DMS 273 treated with DMSO at 0.1 percent for 48 hours (cell line): ENCODE measurements at places on chromosomes 2 and 18.
A peak's percentile ranks its signal among the peaks of the same experiment; 100 is the strongest.

GRCh38 chr2:218736531-218736930 lies 25.9 kb downstream of the TTLL4 start:
- DNase-seq, result no peak

GRCh38 chr2:240723851-240724250 lies 32.2 kb downstream of the AQP12A start:
- no peak for DNase-seq

GRCh38 chr2:172742931-172743540 lies 7.4 kb downstream of the RAPGEF4 start:
- no peak for DNase-seq

- DNase-seq, result no peak
Observed at GRCh38 chr2:25215948-25216679, 47.7 kb upstream of the POMC start.

DNA sequence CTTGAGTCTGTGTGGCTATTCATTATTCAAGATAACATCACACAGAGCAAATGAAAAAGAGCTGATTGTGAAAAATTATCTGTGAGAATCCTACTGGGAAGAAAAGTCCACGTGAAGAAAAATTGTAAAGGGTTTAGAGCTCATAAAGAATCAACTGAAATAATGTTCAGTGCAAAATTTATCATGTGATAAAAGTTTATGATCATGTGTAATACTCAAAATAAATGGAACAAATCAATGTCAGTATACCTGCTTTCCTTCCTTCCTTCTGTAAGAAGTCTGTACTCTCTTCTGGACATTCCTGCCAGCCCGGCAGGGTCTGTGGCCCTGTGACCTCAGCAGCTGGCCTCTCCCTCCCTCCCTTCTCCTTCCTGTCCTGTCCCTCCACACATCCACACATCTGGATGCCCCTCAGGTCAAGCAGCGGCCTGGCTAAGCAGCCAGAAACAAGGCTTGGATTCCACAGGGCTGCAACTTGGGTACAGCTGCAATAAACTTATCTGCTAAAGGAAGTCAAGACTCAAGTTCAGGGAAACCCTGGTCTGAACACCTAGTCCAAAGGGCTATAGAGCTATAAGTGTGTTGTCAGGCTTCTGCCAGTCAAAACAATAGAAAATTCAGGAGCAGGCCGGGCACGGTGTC lies 172.1 kb downstream of the MREG start:
- no peak for DNase-seq

- DNase-seq, result peak; percentile 2
Observed at GRCh38 chr2:84631047-84631446, 114.7 kb downstream of the DNAH6 start.

- no peak for DNase-seq
Observed at GRCh38 chr2:69582582-69583176, 60.9 kb downstream of the AAK1 start.

DNA sequence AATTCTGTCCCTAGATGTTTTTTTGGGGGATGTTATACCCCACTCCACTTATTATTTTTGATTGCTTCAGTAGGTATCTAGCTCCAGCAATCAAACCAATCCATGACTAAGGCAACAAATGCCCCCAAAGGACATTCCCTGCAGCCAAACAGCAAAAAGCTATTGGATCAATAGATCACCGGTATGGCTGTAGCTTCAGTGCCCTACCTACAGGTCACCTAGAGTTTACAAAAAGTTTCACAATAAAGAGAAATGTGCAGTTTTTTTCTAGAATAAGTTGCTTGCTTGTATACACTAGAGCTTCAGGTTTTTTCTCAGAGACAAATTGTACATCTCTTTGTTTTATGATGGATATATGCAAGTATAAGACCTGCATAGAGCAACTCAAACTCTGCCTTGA lies 27.7 kb downstream of the PDE11A start:
- DNase-seq, result no peak

- DNase-seq, result no peak
Observed at GRCh38 chr18:35953688-35954087, 18.8 kb upstream of the RMP24 start.

GRCh38 chr18:65175681-65176080 lies 575.1 kb upstream of the CDH7 start:
- DNase-seq, result no peak

- DNase-seq, result no peak
Observed at GRCh38 chr2:197435598-197436420, 981 bp upstream of the SF3B1 start.

DNA sequence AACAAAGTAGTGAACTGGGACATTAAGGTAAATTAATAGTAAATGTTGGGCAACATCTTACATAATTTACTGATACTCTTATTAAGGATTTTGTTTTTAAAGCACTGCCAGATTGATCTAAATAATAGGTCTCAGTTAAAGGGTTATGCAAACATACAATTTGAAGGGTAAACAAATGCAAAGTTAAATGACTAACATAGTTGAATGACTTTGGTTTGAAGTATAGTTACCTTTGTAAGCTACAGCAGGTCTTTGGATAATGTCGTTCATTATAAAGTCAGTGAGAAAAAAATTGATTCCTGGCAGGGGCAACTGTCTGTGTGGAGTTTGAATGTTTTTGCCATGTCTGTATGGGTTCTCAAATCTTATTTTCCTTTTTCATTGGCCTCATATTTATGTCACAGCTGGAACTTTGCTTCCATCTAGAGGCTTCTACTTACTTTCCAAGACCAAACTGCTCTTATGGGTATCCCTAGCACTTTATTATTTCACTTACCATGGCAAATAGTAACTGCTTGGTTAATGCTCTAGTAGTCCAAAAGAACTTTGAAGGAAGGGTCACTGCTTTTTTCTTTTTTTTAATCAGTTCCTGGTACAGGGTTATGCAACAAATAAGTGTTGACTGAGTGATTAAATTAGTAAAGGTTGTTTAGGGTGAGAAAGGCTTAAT lies 107.8 kb downstream of the NBEAL1 start:
- no peak for DNase-seq

GRCh38 chr2:167939514-167940345 lies 307.7 kb downstream of the STK39 start:
- no peak for DNase-seq

- no peak for DNase-seq
Observed at GRCh38 chr2:109060496-109060895, 68.5 kb upstream of the SH3RF3 start.

DNA sequence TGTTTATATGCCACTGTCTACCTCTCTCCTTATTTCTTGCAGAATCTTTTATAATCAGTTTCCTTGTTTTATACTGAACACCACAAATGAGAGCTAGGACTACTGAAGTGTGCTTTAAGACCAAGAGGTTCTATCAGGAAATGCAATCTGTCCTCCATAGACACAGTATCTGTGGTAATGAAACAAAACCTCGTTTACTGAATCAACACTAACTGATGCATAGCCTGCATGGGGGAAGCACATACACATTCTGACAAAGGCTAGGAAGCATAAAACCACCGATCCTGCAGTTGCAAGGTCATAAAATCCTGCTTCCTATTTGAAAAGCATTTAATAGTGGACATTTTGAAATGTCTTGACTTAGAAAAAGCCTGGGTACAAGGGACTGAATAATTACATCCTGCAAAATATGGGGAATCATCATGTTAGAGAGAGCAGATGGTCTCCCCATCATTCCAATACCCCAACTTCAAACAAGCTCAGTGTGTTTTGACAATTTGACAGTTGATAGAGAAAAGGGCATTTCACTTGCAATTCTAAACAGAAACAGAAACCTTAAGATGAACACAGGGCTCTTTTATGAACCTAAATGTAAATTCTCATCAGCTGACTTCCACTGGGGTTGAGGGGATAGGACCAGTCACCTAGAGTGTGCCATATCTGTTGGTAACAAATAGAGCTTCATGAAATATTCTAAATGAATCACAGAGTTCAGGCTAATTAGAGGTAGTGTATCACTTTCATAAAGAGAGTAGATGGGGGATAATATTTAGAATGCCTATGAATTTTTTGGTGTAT lies 1845.6 kb upstream of the PIK3C3 start:
- no peak for DNase-seq

- DNase-seq, result no peak
Observed at GRCh38 chr2:207766041-207766551, 3.6 kb downstream of the FZD5 start.

- no peak for DNase-seq
Observed at GRCh38 chr18:31512203-31512764, 14.3 kb downstream of the DSG2 start.

DNA sequence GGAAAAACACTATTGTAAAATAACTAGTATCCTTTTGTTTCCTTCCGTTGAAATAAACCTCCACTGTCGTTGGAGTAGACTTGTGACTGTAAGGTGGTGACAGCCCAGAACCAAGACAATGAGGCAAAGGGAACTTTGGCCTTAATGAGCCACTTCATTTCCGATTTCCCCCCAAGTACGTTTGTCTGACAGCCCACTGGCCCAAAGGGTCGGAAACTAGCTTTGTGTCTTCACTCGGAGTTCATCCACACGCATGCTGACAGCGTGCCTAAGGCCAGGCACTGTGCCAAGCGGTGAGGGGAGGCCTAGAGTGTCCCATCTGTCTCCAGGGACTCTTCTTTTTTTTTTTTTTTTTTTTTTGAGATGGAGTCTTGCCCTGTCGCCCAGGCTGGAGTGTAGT lies 21.0 kb downstream of the HJURP start:
- DNase-seq, result no peak

GRCh38 chr2:99890568-99891427 lies 251.6 kb downstream of the AFF3 start:
- no peak for DNase-seq

GRCh38 chr2:127514485-127514884 lies 11.8 kb downstream of the IWS1 start:
- DNase-seq, result no peak

DNA sequence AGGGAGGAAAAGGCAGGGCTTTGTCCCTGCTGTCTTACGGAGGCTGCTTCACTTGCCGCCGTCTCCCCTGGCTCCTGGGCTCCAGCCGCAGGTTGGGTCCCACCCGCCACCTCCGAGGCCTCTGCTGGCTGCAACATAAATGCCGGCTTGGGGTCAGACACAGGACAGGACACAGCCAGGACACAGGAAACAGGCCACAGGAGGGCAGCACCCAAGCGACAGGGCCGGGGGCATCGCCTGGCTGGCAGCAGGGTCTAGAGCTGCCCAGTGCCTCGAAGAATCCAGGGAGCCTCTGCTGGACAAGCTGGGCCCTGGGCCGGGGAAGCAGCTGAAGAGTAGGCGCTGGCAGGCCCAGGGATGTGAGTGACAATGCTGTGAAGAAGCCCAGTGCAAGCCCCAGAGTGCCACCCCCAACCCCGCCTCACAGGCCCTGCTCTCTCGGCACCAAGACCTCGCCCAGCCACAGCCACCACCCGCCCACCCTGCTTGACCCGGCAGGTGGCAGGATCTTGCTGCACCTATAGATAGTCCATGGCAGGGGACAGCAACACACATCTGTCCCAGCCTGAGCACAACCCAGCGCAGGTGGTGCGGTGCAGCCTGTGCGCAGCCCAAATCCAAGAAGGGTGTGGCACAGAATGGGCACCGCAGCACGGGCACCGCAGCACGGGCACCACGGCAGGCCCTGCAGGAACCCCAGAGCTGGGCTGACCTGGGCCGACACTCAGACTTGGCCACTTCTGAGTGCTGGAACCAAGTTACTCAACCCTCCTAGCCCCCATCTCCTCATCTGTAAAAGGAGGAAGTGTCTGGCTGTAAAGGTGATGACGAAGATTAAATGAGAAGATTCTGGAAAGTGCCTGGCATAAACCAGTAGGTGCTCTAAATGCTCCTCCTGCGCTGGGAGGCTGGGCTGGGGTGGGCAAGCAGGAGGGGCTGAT lies 55.6 kb downstream of the BIN1 start:
- no peak for DNase-seq

DNA sequence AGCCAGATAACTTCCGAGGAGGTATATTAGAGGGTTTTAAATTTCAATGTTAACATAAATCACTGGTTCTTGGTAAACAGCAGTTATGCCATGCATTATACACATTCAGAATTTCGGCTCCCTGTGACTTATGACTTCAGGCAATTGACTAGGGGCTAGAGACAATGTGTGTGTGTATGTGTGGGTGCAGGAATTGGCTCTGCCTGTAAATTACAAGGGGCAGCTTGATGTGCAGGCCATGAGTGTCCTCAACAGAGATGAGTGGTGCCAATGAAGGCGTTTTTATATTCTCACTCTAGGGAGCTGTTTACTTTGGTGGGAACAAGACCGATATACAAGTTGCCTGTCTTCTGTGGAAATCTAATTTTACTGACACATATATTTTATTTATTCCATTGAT lies 161.6 kb downstream of the CSRNP3 start:
- DNase-seq, result no peak

DNA sequence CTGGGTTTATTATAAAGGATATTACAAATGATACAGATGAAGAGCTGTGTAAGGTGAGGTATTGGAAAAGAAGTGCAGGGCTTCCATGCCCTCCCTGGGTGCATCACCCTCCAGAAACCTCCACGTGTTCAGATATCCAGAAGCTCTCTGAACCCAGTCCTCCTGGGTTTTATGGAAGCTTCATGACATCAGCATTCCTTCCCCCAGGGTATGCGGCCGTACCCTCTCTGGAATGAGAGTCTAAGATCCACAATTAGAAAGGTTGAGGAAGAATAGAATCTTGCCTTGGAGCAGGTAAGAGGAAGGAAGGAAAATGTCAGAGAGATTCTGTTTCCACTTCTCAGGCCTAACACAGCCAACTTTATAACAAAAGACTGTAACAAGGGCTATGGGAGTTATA lies 208.2 kb upstream of the DCC start:
- DNase-seq, result no peak

DNA sequence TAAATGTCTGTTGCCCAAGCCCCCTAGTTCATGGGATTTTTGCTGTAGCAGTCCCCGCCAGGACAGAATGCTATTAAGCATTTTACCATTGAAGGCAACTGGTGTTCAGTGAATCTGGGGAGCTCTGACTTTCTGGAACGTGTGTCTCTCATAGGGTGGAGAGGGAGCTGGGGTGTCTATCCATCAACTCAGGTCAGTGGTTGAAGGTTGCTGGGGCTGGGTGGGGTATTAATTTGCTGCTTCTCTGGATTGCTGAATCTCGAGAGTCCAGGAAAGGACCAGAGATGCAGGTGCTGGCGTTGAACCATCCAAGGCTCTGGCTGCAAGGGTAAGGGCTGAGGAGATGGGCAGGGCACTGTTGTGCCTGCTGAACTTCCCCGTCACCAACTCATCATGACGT lies 66.8 kb upstream of the NCK2 start:
- no peak for DNase-seq

GRCh38 chr2:103785432-103785831 lies 1023.6 kb downstream of the TMEM182 start:
- DNase-seq, result no peak
